ENCODE measurements at places on chromosomes 3 and 15.

DNA sequence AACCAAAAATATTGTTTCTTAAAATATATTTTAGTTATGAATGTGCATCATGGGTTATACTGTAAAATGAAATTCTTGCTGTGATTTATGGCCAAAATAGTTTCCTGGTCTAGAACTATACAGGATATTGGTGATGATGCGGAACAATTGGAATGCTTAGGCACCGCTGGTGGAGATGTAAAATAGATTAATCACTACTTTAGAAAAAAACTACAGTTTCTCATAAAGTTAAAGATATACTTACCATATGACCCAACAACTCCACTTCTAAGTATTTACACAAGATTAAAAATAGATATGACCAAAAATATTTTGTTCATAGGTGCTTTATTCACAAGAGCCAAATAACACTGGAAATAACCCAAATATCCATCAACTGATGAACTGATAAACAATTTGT, 126.7 kb downstream of the TUSC7 start:
- no peak for DNase-seq

- no peak for DNase-seq
Observed at GRCh38 chr3:145094355-145094941, 1066.5 kb downstream of the PLOD2 start.

DNA sequence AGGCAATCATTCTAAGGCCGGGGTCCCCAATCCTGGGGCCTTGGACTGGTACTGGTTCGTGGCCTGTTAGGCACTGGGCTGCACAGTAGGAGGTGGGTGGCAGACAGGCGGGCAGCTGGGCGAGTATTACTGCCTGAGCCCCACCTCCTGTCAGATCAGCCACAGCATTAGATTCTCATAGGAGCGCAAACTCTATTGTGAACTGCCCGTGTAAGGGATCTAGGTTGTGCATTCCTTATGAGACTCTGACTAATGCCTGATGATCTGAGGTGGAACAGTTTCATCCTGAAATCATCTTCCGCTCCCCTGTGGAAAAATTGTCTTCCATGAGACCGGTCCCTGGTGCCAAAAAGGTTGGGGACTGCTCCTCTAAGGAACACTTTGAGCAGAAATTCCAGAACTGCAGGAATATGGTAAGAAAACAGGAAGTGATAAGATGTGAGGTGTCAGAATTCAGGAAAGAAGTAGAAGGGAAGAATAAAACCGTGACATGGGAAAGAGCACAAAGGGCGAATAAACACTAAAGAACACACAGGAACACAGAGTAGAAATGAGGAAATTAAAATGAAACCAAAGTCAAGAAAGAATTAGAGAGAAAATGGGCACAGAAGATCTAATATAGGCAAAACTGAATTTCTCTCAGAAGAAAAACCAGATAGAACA, 57.6 kb downstream of the PDCD6IP start:
- no peak for DNase-seq

DNA sequence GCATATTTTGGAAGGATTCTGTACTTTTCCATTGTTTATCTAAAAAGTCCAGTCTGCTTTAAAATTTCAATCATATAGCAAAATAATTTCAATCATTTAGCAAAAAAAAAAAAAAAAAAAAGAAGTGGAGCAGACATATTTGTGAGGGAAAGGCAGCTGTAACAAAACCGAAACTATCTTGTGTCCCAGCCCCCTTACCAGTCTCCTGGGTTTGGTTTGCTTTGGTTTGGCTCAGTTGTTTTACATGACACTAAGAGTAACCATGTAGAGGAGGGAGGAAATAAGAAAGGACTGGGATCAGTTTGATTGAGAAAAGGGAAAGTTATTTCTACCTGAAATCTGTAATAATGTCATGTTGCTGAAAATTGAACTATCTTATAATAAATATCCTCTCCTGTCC, 158.8 kb upstream of the GADL1 start:
- no peak for DNase-seq

DNA sequence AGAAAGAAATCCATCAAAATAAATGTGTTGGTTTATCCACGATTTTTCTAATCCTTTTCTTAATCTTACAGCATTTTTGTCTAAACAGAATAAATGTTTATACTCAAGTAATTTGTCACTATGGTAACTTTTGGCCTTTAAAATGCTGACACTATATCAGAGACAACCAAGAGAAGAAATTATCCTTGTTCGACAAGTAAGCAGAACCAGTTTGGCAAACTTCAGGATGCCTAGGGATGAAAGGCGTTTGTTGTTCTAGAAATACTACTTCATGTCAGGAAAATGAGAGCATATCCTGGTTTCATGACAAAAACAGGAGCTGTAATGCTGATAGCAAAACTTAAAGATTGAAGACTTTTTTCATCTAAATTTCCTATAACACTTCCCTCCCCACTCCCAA, 308.0 kb upstream of the ATP11B start:
- no peak for DNase-seq
